ENCODE measurements at places on chromosomes 1 and 21. TPM values are rescaled to one million over a fixed set of nuclear protein-coding genes. Genes with fewer than 3 reads are reported as not detected.

Gene BRWD1
- 43.2 TPM for total RNA-seq

Gene CD53
- total RNA-seq: 0.97 TPM

Gene FCGR3A
- total RNA-seq: not detected

Gene ADAM30
- total RNA-seq: not detected

Gene KLHL21
- 16.9 TPM for total RNA-seq
